ENCODE measurements at places on chromosomes 3 and 15. TPM values are rescaled to one million over a fixed set of nuclear protein-coding genes. Genes with fewer than 3 reads are reported as not detected.
A peak's percentile ranks its signal among the peaks of the same experiment; 100 is the strongest.

Gene KBTBD13
- 0.08 TPM for total RNA-seq

Gene BMF
- total RNA-seq, result 25.4 TPM

DNA sequence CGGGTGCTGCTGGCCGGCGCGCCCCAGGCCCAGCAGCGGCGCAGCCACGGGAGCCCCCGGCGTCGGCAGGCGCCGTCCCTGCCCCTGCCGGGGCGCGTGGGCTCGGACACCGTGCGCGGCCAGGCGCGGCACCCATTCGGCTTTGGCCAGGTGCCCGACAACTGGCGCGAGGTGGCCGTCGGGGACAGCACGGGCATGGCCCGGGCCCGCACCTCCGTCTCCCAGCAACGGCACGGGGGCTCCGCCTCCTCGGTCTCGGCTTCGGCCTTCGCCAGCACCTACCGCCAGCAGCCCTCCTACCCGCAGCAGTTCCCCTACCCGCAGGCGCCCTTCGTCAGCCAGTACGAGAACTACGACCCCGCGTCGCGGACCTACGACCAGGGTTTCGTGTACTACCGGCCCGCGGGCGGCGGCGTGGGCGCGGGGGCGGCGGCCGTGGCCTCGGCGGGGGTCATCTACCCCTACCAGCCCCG lies 777 bp downstream of the LOXL1 start:
- peak; percentile 70 for DNase-seq

- DNase-seq, result no peak
Observed at GRCh38 chr15:47246317-47246716, 471.0 kb upstream of the SEMA6D start.

- DNase-seq, result no peak
Observed at GRCh38 chr3:152853196-152853595, 18.3 kb downstream of the P2RY1 start.

- no peak for DNase-seq
Observed at GRCh38 chr15:40309344-40309862, 1.7 kb upstream of the PLCB2 start.

GRCh38 chr3:39150148-39150802 lies 3.1 kb downstream of the CSRNP1 start:
- no peak for DNase-seq

- peak; percentile 93 for DNase-seq
Observed at GRCh38 chr15:72155635-72156616, 37.7 kb downstream of the SENP8 start.

- DNase-seq, result no peak
Observed at GRCh38 chr15:100373120-100373896, 31.5 kb upstream of the ADAMTS17 start.

- no peak for DNase-seq
Observed at GRCh38 chr3:140308535-140308934, 369.3 kb upstream of the TRIM42 start.

Gene GPR15
- total RNA-seq, result 2.4 TPM

DNA sequence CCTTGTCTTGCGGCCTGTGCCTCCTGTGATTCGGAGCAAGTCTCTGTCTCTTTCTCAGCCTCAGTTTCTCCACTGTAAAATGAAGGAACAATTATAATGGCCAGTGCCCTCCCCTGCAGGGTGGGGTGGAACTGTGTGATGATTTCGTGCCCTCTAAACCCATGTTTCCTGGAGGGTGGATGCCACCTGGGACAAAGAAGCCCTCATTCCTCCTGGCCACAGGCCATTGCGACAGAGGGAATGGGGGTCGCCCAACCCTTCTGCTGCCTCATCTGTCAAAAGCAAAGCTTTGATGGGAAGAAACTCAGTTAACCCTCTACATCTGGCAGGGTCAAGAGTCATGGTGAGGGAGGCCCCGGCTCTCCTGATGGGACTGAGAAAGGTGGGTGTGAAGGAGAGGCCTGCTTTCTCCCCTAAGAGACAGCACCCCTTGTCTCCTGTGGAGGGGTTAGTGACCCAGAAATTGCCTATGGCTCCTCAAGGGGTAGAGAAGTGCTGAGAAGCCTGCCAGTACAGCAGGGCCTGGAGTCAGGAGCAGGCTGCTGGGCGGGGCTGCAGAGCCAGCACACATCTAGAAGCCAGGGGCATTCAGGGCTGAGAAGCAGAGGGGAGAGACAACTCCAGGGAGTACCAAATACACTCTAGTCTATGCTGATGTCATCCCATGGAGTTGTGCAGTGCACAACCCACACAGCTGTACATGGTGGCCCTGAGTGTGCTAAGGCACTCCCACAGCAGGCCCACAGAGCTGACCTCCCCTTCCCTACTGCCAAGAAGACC lies 61.0 kb downstream of the PLXNA1 start:
- no peak for DNase-seq

Gene ANKRD34C
- not detected for total RNA-seq

DNA sequence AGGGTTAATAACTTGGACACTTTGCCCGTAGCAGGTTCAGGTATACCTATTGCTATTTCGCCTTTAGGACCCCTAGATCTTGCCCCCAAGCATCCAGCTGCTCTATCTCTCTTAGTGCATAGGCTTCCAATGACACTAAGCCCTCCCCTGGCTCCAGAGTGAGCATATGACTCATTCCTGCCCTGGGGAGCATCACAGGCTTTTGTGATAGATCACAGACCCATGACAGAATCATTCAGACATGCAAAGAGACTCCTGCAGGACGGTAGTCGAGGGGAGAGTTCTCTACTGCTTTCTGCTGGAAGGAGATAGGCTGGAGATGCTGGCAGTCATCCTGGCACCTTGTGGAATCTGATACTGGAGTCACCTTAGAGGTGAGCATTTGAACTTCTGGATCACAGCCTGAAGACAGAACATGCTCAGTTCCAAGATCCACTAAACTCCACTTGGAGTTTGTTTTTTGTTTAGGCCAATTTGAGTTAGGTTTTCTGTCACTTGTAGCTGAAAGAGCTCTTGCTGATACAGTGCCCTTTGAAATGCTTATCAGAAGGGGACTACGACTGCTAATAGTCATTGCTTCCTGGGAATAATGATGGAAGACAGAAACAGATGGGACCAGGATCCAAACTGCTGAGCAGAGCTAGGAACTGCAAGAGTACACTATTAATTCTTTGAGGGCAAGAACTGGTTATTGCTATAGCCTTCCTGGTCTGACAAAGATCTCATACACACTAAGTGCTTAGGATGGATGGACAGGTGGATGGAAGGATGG lies 11.0 kb downstream of the LYSMD2 start:
- DNase-seq, result no peak

DNA sequence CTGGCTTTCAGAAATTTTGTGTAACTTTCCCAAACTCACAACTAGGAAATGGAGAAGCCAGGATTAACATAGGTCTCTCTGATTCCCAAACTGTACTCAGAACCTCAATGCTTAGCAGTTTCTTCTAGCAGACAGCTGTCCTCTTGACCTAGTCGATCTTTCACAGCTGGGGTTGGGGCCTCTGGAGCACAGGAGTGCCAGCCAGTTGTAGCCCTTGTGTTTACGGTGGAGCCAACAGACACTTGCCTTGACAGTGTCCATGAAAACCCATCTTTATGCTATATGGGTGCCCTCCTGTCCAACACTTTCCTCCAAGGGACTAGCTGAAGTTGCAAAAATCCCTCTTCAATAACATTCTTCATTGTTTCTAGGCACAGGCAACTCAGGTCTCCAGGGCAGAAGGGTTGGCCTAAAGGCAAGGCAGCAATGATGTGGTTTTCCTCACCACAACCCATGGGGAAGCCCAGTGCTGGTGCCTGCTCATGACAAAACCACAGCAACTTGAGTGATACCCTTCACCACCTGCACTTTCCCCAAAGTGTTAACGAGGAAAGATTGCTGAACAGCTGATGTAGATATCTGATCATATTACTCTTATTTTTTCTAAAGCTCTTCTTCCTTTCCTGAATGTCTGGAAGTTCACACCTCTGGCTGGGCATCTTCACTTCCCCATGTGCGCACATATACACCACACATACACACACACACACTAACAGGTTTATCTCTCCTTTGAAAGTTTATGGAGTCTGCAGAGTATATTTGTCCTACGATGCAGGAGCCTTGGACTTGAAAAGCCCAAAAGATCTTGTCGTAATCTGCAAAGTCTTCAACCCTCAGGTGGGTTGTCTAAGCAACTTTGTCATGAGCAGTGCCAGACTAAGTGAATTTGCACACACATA lies 11.0 kb upstream of the KNG1 start:
- DNase-seq, result no peak

DNA sequence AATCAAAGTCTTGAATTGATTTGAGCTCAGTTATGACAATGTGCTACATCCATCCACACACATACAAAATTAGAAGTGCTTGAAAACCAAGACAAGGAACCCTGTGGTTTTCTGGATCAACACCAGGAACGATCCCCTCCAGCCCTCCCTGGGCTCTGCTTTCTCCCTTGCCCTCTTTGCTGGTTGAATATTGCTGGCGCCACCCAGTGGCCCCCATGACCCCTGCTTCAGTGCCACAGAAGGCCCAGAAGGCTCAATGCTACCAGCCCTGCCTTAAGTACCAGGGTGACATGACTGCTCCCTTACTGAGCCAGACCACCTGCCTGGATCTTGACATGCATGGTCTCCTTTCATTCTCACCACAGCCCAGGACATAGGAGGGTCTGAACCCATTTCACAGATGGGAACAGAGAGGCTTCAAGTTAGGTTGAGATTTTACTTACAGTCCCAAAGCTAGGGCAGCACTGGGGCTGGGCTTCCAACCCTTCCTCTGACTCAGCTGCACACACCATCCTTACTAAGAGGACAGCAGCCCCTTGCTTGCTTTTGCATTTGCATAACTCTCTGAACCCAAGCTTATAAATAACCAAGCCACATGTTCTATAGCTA lies 15.0 kb downstream of the IL12A start:
- peak; percentile 72 for DNase-seq

Gene ERICH6
- not detected for total RNA-seq

DNA sequence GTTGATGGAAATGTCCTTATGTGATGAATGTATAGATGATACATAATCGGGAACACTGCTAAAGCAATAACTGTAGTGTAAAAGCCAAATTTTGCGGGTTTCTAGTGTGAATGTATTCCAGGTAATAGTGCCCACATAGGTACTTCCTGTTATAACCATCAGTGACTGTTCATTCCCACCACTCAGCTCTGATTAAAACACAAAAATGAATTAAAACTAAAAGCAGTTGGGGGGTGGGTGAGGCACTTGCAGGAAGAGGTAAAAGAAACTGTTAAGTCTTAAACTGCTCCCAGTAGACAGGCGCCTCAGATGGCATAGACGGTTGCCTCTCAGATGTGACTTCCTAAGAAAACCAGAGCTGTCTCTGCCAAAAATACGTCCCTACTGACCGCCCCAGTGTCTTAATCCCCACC lies 893 bp upstream of the MTHFS start:
- no peak for DNase-seq

DNA sequence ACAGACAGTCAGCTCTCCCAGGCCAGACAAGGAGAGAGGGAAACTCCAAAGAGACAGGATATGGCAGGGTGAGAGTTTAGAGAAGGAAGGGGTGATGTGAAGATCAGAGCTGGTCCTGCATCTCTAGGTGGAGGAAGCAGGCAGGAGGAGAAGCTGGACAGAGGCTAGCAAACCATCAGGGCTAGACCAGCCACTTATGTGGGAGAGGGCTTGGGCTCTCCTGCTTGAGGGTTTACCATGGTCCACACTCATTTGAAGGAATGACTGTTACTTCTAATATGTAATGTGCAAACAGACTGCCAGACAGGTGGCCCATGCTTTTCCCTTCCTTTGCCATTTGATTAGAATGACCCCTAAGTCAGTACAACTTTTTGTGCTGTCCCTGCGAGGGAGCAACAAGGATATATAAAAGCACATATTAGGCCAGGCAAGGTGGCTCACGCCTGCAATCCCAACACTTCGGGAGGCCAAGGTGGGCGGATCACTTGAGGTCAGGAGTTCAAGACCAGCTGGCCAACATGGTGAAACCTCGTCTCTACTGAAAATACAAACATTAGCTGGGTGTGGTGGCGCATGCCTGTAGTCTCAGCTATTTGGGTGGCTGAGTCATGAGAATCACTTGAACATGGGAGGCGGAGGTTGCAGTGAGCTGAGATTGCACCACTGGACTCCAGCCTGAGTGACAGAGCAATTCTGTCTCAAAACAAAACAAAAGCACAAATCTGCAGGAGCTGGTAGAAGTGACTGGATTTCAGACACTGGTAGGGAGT lies 41.0 kb upstream of the MANF start:
- no peak for DNase-seq

Gene ACTRT3
- 1.1 TPM for total RNA-seq

- DNase-seq, result no peak
Observed at GRCh38 chr3:32998631-32999451, 47.4 kb downstream of the CCR4 start.

GRCh38 chr3:152352554-152352953 lies 83.8 kb downstream of the MBNL1 start:
- DNase-seq, result no peak

DNA sequence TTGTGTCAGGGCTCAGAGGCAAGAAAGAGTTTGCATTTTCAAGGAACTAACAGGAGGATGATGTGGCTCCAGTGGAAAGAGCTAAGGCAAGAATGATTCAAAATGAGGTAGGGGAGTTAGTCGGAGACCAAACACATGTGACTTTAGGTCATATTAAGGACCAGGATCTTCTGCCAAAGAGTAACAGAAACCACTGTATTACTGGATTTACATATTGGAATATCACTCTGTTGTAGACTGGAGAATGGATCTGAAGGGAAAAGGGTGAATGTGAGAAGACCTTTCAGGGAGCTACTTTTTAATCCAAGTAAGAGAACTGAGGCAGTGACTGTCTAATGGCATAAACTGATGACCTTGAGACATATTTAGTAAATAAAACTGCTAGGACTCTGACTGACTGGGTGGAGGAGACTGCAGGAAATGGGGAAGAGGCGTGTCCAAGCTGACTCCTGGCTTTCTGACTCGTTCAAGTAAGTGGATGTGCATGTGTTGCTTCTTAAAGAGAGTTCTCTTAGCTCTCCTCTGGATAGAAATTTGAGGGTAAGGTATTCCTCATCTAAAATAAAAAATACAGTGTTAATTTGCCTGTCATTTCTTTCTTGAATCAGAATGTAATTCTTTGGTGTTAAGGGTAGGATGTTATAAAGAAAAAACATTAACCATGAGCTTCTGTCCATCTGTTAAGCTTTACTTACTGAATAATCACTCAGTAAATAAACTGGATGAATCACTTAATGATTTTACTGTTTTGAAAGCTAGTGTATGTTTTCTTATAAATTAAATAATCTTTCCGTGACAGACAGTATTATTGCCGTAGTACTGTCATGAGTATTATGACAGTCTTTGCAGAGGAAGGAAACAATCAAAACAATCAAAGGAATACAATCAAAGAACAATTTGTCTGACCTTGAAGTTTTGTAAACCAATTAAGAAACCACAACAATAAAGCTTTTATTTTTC lies 58.3 kb upstream of the CFAP20DC start:
- no peak for DNase-seq

GRCh38 chr15:91541286-91541685 lies 312.2 kb upstream of the SLCO3A1 start:
- no peak for DNase-seq

DNA sequence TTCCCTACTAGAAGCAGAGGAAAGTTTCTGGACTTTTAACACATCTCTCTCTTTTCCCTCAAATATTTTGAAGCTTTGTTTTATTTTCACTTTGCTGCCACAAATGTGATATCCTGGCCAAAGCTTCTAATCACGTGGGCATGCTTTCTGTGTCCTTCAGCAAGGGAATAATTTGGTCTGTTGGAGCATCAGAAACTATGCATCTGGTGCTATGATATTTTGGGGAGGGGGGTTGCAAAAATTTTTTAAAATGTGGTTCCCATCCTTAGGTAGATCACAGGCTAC lies 254.2 kb downstream of the GAP43 start:
- no peak for DNase-seq

- no peak for DNase-seq
Observed at GRCh38 chr3:141124715-141125114, 73.6 kb downstream of the SPSB4 start.

All from left colon (tissue), 2 donors.